NCI-H82 (cell line): ENCODE measurements at places on chromosomes 4 and X.

DNA sequence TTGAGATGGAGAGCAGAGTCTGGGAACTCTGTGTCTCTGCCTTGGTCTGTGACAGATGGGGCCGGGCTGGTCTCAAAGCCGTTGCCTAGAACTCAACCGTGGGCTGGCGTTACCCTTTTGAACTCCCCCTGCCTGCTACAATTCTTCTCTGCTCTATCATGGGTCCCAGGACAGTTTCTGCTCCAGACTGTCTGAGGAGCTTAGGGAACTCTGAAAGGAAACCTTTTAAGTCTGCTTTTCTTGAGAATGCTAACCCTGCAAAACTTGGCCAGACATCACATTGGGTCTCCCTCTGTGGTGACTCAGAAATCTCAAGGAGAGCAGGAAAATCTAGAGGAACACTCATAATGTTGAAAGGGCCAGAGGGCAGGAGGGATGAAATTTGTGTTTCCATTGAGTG is 240.6 kb downstream of the CBR4 start:
- DNase-seq: no peak

DNA sequence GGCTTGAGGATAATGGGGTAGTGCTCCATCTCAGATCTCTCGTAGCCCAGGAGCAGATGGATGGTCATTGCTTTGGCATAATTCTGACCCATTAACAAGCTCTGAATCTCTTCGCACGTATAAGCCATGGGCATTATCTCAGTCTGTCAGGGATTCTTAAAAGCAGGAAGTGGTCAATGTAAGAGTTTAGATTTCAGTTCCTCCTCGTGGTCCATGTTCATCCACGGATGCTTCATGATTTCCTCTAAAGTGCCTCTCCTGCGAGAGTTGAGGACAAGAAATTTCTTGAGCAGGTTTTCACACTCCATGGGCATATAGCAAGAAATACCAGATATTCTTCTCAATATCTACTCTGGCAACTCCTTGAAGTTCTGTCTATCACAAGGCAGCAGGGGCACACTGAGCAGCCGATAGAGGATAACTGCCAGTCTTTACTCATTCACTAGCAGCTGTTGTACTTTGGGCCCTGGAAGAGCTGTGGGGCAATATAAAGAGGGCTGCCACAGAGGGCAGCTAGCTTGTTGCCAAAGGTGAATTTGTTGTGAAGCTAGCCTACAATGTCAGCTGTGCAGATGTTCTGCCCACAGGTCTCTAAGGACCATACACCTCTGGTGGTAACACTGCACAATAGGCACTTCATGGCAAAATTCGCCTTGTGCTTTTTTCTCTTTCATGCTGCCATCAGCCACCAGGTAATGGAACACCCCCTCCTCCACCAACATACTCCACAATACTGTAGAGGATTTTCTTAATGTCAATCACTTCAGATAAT is 52.0 kb upstream of the WDR17 start:
- DNase-seq: no peak

- peak; percentile 36 for DNase-seq
Measured at GRCh38 chr4:37890801-37891259, at the start of gene TBC1D1. Gene TBC1D1, plus strand, starts transcription at chr4:37891084. Its CDS starts 11,012 bp downstream, at chr4:37902096.

DNA sequence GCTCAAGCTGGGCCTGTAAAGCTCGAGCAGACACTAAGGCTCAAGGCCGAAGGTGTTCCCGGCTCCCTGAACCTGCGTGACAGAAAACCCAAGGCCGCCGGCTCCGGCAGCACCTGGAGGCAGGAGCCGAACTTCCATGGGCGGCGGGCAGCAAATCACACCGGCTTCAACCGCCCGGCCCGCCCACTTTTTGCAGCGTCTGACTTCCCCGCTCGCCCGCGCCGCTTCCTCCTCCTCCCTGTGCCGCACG is 940 bp upstream of the NSD2 start:
- DNase-seq: peak; percentile 83

GRCh38 chr4:164212714-164213113 is 541.2 kb upstream of the SMIM31 start:
- DNase-seq: no peak

- no peak for DNase-seq
Measured at GRCh38 chrX:29787656-29788055, 427.7 kb upstream of the MAGEB2 start.

- DNase-seq: no peak
Measured at GRCh38 chr4:154490583-154491340, 837 bp downstream of the DCHS2 start.

- DNase-seq: no peak
Measured at GRCh38 chr4:37478151-37478550, 208.0 kb downstream of the RELL1 start.

GRCh38 chrX:54248309-54248708 is 65.3 kb upstream of the FAM120C start:
- DNase-seq: peak; percentile 53

- DNase-seq: peak; percentile 49
Measured at GRCh38 chr4:164748375-164748774, 5.6 kb upstream of the SMIM31 start.

DNA sequence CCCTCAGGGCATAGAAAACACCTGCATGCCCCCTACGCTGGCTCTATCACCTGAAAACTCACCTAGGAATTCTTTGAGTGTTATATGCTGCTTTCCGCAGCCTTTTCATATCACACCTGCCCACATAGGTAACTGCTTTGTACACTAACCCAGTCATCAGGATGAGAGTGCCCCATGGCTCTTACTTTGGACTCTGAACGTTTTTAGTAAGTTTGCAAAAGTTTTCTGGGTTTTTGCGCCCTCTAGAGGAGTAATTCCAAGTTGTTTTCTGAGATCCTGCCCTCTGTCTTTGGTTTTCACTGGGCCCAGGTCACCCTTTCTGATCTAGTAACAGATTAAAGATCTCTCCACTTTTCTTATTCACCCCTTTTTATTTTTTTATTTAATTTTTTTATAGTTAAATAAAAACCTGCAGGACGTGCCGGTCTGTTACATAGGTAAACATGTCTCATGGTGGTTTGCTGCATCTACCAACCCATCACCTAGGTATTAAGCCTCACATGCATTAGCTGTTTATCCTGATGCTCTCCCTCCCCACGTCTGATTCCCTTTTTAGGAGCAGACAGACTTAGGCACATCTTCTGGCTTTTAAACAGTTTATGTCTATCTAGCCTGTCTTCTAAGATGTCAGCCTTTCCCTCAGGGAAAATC is 139.2 kb downstream of the NWD2 start:
- DNase-seq: peak; percentile 60

GRCh38 chr4:54384563-54384962 is 155.5 kb downstream of the PDGFRA start:
- DNase-seq: peak; percentile 0

- DNase-seq: no peak
Measured at GRCh38 chr4:73759357-73759756, 19.0 kb downstream of the CXCL8 start.

GRCh38 chr4:930028-930551 is 2.0 kb downstream of the GAK start:
- no peak for DNase-seq

DNA sequence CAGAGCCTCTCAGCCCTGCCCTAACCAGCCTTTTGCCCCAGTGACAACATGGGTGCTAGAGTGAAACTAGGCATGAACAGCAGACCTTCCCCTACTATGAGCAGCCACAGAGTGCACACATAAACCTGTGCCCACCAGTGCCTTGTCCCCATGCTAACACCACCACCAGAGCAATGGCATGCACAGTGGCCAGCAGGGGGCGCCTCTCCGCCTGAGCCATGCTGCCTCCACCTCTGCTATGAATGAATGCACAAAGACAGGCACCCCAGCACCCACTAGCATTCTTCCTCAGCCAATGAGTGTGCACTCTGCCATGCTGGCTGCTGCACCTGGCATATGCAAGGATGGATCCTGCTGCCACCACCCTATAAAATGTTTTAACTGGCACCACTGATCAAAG is 286.9 kb upstream of the FGF16 start:
- peak; percentile 7 for DNase-seq

- DNase-seq: no peak
Measured at GRCh38 chr4:83561381-83561780, 25.5 kb downstream of the GPAT3 start.

GRCh38 chr4:26220696-26221095 is 100.1 kb upstream of the RBPJ start:
- no peak for DNase-seq

DNA sequence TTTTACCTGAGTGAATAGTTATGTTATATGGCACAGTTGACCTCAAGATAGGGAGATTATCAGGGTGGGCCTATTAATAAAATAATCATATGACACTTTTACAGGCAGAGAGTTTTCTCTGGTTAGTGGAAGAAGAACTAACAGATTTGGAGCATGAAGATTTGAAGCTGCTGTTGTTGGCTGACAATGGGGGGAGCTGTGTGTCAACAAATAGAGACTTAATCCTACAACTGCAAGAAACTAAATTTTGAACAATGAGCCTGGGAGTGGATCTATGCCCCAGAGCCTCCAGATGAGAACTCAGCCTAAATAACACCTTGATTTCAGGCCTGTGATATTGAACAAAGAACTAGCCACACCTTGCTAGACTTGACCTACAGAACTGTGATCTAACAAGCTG is 7.2 kb upstream of the CCSER1 start:
- peak; percentile 68 for DNase-seq

GRCh38 chrX:154791939-154792338 is 13.3 kb downstream of the MPP1 start:
- DNase-seq: no peak

DNA sequence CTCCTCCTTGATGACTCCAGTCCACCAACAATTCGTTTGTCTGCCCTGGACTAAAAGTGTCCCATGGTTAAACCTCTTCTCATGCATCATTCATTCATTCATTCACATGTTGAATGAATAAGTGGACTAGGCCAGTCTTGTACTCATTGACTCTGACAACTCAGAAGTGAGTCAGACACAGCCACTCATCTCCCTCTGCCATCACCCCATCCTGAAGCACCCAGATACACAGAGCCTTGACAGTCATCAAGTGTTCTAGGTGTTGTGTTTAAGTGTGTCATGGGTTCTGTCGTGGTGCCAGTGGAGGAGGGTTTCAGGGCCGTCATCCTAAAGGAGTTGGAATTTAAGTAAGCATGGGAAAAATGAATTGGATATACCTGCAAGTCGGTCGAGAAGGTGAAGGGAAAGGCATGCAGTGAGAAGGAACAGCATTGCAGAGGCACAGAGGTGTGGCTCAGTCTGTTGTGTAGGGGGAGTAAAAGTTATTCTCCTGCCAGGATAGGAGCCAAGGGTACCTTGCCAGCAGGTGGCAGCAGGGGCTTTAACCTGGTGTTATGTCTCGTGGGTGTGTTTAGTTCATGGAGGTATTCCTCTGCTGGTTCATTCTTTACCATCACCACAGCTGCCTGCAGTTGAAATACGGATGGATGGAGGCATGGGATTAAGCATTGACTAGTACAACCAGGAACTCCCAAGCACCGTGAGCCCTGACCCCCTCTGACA is 18.3 kb downstream of the MAGED2 start:
- peak; percentile 18 for DNase-seq

DNA sequence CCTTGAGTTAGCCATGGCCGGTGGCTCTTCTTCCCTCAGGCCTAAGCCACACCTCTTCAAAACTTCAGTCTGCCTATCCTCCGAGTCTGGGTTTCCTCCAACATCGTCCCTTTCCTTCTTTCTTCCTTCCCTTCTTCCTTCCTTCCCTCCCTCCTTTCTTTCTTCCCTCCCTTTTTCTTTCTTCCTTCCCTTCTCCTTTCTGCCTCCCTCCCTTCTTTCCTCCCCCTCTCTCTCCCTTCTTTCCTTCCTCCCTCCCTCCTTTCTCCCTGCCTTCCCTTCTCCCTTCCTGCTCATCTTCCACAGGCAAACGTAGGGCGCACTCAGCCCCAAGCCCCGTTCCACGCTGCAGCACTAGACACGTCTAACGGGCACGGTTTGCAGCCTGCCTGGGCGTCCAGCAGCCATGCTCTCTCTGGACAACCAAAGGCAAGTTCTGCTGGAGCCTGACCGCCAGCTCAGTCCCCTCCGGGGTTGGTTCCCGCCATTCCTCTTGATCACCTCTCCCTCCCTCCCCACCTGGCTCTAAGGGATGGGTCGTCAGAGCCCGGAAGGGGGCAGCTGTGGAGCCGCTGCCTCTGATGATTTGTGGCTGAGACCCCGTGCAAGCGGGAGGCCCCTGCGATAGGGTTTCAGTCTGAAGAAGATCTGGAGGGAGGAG is 34.1 kb upstream of the CLDN24 start:
- DNase-seq: no peak

GRCh38 chrX:13076176-13076961 is 31.9 kb upstream of the FAM9C start:
- DNase-seq: no peak

GRCh38 chr4:154634058-154634457 is 21.6 kb upstream of the FGG start:
- DNase-seq: no peak

DNA sequence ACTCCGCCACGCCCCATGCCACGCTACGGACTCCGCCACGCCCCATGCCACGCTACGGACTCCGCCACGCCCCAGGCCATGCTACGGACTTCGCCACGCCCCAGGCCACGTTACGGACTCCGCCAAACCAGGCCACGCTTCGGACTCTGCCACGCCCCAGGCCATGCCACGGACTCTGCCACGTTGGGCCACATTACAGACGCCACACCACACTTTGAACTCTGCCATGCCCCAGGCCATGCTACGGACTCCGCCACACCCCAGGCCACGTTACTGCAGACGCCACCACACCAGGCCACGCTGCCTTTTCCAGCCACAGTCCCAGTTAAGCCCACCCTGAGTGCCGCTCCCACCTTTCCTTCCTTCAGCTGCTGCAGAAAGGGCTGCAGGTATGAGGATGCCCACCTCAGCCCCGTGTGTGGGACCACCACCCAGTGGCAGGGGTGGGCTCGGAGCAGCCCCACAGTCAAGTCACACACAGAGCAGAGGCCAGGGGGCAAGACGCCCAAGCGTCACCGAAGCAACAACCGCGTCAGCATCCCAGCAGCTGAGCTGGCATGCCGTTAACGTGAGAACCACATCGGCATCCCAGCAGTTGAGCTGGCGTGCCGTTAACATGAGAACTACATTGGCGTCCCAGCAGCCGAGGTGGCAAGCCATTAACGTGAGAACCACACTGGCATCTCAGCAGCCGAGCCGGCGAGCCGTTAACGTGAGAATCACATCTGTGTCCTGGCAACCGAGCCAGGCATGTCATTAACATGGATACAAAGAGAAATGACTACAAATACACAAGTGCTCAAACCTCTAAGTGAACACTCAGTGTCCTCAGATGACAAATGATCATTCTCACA is 26.4 kb downstream of the GAK start:
- no peak for DNase-seq

- no peak for DNase-seq
Measured at GRCh38 chr4:42816880-42817400, 75.6 kb upstream of the GRXCR1 start.

- DNase-seq: peak; percentile 95
Measured at GRCh38 chr4:140049849-140050637, 103.9 kb downstream of the MAML3 start.

GRCh38 chr4:18075823-18076433 is 54.4 kb upstream of the LCORL start:
- DNase-seq: peak; percentile 66

GRCh38 chr4:118081434-118081833 is 47.1 kb downstream of the NDST3 start:
- no peak for DNase-seq
